Right hindlimb (tissue), 1 donor: ENCODE measurements at places on chromosomes 13 and 19.

- DNase-seq, result no peak
Measured at GRCh38 chr13:44088991-44089413, 209.3 kb downstream of the LACC1 start.

GRCh38 chr13:106637519-106637918 lies 69.6 kb upstream of the ARGLU1 start:
- DNase-seq, result no peak

DNA sequence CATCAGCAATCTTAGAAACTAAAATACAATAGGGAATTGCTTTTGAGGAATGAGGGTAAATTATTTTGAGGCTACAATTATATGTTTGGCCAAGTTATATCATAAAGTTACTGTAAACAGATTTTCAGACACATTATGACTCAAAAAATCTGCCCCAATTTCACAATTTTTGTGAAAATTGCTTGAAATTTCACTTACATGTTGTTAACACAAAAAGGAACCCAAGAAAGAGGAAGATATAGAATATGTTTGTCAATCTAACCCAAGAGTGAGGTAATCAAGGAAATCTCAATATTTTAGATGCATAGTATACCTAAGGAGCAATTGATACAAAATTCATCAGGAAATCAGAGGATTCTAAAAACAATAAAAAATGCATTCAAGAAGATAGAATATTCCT lies 73.9 kb upstream of the FNDC3A start:
- no peak for DNase-seq

DNA sequence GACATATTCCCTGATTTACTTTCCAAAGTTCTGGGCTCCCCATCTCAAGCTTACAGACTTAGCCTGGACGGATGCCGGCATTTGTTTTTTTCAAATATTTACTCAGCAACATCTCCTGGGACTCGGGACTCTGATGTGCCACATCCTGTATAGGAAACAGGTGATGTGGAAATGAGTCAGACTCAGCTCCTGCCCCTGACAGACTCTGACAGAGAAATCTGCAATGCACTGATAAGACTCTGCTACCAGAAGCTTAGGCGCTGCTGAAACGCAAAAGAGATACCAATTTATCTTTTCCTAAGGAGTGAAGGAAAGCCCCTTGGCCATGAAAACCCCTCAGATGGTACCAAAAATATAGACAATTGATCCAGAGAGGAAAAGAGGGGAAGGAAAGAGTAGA lies 16.2 kb downstream of the LAIR2 start:
- DNase-seq, result no peak

DNA sequence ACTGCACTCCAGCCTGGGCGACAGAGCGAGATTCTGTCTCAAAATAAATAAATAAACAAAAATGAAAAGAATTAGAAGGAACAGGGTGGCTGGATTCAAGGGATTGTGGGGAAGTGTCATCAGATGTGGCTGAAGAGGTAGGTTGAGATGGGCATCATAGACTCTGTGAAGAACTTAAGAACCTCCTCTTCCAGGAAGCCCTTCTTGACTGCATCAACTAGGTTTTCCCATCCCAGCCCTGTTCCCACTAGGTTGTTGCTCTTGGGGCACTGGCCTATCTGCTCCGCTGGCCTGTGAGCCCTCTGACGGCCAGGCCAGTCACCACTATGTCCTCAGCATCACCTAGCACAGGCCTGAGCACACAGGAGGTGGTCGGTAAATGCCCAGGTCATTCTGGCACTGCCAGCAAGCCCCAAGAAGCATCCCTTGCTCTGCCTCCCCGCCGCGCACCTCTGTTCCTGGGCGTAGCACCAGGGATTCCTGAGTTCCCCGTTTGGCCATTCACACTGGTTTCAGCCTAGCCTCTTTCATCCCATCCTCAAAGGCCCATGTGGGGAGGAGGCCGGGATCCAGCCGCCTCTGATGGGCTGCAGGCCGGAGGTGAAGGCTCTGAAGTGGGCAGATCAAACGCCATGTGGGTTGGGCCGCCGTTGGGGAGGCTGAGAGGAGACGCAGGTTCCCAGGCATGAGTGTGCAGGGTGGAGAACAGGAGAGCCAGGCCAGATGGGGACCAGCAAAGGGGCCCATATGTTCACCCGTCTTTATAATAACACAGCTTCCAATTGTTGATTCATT lies 27.6 kb upstream of the SLC1A5 start:
- no peak for DNase-seq

GRCh38 chr19:29475469-29475868 lies 50.3 kb upstream of the VSTM2B start:
- no peak for DNase-seq

DNA sequence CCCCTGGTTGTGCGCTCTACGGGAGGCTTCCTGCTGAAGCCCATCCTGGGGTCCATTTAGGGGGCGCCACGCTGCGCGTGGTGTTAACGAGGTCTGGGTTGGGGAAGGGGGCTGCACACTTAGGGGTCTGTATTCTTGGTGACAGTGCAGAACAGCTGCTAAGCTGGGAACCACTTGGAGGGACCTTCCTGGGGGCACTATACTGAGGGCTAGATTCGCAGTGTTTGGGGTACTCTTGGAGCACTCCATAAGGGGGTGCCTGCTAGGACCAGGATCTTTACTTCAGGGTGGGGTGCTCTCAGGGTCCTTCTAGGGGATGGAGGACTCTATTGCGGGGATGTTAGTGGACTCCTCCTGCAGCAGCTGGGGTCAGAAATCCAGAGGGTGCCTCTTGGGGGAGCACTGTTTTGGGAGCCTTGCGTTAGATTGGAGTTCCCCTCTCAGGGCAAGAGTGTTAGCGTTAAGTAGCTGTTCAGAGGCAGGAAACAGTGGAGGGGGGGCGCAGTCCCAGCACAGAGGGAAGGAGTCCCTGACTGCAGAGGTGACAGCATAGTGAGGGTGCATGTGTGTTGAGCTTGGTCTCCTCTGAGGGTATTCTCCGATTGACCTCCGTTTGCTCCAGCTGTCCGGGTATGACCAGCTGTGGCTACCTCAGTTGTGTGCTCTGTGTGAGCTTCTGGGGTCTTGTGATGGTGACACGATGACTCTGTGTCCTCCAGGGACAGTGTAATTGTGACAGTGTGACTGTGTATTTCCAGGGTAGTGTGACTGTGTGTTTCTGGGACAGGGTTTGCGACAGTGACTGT lies 1.1 kb downstream of the PDE4A start:
- no peak for DNase-seq

DNA sequence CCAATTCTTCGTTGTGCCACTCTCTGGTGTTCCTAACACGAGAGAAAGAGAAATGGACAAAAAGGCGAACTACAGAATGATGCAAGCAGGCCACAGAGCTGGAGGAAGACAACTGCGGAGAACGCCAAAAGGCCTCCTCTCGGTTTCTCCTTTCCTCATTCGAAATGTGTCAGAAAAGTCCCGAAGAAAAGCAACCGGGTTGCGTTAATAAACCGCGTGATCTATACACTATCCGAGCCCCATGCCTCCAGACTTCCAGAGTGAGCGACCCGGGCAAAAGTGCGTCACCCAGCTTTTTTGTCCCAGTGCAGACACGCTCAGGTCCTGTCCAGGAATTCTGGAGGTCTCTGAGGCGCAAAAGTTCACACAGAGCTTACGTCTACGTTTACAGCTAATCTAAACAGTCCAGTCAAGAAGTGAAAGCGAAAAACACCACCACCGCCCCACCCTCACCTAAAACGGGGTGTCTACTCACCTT lies 413 bp downstream of the N4BP2L2 start:
- no peak for DNase-seq

DNA sequence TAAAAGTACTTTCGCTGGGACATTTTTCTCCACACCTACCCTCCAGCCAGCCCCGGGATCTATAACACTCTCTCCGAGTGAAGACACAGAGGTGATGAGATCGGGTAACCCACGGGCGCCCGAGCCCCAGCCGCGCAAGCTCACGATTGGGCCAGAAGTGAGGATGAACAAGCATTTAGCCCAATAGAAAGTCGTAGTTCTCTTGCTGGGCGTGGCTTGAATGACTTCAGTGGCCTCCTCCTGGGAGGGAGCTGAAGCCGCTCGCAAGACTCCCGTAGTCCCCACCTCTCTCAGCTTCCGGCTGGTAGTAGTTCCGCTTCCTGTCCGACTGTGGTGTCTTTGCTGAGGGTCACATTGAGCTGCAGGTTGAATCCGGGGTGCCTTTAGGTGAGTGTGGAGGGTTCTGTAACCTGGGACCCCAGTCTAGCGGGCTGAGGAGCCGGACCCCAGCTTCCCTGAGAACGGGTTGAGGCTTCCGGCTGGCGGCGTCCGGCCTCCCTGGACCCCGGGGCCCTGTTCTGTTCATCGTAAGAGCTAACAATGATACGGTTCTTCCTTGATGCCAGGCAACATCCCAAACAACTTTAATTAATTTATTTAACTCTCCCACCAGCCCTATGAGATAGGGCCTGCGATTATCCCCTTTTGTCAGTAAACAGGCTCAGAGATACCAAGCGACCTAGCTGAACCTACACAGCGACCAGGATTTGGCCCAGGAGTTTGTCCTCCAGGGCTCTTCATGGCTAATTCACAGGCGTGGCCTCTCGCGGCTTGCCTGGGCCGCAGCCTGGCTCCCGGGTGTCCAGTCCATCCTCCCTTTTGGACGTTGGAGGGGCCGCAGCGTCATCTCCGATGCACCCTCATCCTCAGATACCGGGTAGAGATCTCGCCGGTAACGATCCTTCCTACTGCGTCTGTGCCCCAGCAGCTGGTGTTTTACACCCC lies at the start of gene COX6B1:
Gene COX6B1, plus strand, starts transcription at position 307 of the 945 bp plus-strand sequence. CDS start 2,921 bp downstream, outside the sequence.
- DNase-seq, result peak; percentile 96

- no peak for DNase-seq
Measured at GRCh38 chr13:47146136-47146535, 249.3 kb upstream of the HTR2A start.

GRCh38 chr19:39196860-39197562 lies at the start of gene NCCRP1:
Gene NCCRP1 (plus strand): TSS chr19:39196964. CDS start chr19:39196983, 19 bp downstream.
- DNase-seq, result no peak

DNA sequence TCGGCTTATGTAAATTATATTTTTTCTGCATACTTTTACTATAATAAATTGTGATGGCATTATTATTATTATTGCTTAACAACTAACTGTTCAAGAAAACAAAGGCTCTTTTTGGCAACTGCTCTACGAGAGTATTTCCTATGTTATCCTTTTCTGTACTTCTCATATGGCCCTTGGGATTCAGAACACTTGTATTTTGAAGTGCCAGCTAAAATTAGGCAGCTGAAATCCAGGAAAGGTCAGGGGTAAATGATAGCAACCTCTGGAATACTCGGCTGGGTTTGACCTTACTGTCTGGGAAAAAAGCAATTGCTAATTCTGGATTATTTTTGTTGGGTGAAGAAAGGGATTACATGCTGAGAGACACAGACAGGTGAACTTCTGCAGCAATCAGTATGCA lies 23.9 kb downstream of the EDNRB start:
- DNase-seq, result no peak

- no peak for DNase-seq
Measured at GRCh38 chr19:42132030-42132628, at the start of gene POU2F2. Gene POU2F2 (minus strand): TSS chr19:42132446. CDS start chr19:42132411, 35 bp downstream.

GRCh38 chr19:42052241-42052863 lies 17.7 kb downstream of the GRIK5 start:
- no peak for DNase-seq

- DNase-seq, result no peak
Measured at GRCh38 chr19:51749979-51750378, 1.7 kb downstream of the FPR1 start.

DNA sequence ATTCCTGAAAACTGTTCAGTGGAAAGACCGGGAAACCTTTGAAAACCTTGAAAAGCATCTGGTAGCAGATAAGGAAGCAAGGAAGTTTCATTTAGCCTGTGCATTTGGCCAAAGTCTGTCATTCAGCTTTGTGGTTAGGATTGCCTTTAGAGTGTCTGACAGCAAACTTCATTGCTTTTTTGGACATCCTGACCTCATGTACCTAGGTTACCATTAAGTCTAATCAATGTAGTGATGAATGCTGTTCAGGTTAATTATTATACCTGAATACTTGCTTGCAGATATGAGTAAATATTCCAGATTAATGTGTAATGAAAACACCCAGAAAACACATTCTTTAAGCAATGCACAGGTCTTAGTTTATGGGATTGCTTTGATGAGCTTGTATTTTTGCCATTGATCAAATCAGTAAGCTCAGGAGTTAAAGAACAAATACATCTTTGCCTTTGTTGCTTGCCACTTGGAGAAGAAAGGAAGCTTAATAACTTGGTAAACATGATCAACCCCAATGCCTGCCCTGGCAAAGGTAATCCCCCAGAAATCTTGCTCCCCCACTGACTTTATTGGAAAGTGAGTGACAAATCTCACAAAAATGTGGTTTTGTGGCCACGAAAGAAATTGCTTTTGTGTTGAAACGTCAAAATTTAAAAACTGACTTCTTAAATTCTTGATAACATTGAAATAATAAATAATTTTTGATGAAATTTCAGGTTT lies 87.4 kb downstream of the SLC15A1 start:
- no peak for DNase-seq

GRCh38 chr19:53333066-53333462 lies 485 bp upstream of the ZNF845 start:
- DNase-seq, result no peak
